HS-27A (cell line): ENCODE measurements at places on chromosomes 4 and X.

DNA sequence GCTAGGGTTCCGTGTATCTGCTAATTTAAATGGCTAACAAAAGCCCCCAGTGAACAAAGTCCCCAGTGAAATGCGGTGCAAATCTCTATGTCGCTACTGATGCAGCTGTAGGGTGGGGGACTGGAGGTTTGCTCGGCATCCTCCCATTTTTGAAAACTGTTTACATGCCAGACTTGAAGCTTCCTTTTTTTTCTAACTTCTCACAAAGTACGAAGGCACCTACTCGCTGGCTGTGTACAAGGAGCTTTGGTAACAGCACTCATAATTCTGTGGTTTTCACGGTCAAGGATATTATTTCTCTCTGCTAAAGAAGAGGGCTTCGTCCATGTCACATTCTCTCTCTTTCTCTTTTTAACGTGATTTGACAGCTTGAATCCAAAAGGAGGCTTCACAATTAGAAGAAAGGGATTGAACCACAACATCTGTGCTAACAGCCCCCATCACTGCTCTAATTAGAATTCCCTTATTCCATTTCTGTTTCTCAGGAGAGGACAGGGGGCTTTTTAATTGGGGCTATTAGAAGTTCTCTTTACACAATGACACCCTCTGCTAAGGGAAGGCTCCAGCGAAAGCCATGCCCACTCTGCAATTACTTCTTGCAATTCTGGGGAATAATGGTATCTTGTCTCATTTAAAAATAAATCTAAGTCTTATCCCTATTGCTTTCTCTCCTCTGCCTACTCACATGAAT, 46.7 kb downstream of the TMEM156 start:
- no peak for DNase-seq

- DNase-seq, result no peak
Observed at GRCh38 chr4:48153791-48154550, 19.9 kb upstream of the TXK start.

- DNase-seq, result no peak
Observed at GRCh38 chr4:12827966-12828365, 656.2 kb downstream of the RAB28 start.

DNA sequence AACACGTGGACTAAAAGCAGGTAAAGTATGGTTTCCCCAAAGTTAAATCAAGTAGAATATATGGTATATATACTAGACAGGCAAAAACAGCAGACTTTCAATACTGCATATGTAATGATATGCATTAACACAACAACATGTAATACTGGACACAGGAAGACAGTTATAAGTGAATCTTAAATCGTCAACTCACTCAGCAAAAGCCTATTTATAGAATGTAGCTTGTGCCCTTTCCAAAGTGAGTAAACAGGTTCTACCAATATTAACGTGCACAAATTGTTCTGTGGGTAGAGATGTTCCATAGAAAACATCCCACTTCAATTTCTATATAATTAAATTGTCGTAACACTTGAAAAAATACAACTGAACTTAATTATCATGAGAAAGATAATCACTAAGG, 30.6 kb downstream of the FAM241A start:
- DNase-seq, result no peak

- no peak for DNase-seq
Observed at GRCh38 chr4:77471821-77472495, 133.7 kb upstream of the CXCL13 start.

DNA sequence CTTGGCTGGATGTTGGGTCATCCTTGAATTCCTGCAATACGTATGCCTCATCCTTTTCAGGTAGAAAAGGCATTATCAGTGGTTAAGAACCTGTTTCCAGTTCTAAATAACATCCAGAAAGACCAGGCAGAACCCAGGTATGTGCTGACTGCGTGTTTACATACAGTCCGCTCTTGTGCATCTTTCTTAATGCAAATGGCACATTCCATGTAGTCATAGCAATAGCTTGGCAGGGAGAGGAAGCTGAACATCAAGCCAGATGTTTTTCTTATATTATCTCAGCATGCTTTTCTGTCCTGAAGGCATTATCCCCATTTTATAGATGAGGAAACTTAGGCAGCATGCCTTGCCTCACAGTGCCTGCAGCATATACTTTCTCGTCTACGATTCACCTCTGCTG, 2.1 kb downstream of the DCLK2 start:
- DNase-seq, result no peak

DNA sequence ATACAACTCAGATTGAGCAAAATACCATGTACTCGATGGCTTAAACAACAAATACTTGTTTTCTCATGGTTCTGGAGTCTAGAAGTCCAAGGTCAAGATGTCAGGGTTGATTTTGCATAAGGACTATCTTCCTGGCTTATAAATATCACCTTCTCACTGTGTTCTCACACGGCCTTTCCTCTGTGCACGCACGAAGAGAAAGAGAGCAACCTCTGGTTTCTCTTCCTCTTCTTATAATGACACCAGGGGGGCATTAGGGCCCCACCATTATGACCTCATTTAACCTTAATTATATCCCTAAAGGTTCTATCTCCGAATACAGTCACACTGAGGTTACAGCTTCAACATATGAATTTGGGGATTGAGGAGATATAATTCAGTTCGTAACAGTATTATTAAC, 504.0 kb downstream of the MAGEE1 start:
- no peak for DNase-seq

GRCh38 chr4:88965053-88965452, 91.9 kb downstream of the FAM13A start:
- no peak for DNase-seq

DNA sequence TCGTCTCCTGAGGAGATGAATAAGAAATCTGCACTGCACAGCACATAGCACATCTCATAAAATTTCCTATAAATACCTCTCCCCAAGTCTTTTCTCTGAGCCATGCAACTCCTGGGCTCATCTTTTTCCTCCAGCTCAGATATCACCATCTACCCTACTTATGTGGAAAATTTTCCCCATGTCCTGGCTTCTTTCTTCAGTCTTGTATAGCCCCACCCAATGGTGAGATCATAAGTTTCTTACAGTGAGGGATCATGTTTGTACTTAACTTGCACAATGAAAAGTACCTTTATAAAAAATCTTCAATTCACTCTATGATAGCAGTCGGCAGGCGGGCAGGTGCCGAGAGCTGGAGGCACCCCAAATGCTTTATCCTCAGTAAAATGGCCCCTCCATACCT, 198.6 kb upstream of the S100G start:
- DNase-seq, result no peak

DNA sequence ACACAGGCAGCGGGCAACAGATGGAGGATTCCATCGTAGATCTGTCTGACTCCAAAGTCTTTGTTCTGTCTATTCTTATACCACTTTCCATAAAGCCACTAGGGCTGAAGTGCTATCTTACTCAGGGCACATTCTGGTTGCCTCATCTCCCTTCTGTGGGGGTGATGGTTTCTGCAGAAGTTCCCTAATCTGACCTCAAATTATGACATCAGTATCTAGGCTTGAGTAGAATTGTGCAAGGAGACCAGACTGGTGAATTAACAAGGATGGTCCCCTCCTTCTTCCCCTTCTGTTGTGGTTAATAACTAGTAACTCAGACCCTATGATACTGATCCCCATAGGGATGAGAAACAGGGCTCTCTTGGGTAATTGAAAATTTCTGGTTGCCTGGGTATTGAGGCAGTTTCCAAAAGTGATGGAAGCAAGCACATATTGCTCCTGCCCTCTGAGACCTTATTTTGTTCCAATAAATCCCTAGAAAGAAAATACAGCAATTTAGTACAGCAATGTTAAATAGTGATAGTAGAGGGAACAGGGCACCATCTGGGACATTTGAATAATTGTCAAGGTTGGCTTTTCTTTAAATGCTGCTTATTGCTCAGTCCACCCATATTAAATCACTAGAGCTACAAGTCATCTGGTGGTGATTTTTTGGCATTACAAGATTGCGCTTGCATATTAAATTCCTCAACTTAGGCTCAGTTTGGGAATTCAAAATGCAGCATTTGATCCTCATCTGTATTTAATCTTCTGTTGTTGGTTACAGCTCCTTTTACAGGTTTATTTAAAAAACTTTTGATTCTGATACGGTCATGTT, 57.3 kb upstream of the AP1S2 start:
- no peak for DNase-seq

DNA sequence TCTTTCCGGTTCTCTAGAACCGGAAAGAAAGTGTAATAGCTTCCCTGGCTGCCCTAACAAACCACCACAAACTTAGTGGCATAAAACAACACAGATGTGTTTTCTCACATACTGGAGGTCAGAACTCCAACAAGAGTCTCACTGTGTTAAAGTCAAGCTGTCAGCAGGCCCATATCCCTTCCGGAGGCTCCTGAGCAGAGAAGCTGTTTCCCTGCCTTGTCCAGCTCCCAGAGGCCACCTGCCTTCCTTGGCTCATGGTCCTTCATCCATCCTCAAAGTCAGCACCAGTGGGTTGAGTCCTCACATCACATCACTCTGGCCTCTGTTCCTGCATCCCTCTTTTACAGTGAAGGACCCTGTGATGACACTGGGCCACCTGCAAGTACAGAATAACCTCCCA, 49.8 kb upstream of the HMX1 start:
- DNase-seq, result no peak

GRCh38 chr4:98345838-98346237, 84.7 kb downstream of the RAP1GDS1 start:
- no peak for DNase-seq

DNA sequence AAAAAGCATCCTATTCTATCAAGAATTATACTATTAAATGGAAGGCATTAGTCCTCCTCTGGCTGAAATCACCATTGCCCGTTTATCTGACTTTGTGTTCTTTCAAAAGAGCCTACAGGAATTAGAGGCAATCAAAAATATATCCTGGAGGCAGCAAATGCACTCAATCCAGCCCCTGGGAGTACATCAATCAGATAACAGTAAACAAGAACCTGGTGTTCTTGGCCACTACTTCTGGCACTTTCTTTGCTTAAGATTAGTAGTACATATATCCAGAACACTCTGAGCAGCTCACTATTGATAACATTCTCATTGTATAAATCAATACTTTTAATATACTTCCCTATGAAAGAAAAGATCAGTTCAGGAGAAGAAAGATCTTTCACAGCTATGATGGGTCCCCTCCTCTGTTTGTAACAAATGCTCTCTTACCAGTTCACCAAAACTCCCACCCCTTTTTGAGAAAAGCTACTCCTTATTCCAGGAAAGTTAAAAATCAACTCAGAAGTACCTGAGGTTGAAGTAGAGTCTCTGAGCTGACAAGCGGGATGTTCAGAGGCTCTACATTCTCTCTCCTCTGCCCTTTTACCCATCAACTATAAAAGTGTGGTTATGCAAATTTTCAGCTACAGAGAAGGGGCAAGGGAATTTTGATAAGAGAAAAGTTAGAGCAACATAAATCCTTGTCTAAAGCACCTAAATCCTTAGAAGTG, 176.0 kb downstream of the COX18 start:
- DNase-seq, result no peak

DNA sequence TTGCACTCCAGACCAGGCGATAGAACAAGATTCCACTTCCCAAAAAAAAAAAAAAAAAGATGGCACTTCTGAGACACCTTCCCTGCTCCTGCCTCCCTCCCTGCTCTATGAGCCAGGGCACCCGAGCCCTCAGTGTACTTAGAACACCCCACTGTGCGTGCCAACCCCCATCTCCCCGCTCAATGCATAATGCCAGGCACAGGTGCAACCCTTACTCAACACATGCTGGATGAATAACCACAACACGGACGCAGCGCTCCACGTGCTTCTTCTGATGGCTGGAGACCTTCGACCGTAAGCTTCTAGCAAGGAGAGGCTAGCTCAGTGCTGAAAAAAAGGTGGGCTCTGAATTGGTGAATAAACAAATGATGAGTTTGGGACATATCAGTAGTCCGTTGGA, 19.9 kb upstream of the IRAK1 start:
- DNase-seq, result no peak

GRCh38 chr4:56937262-56937661, 29.6 kb downstream of the REST start:
- DNase-seq, result peak; percentile 90

DNA sequence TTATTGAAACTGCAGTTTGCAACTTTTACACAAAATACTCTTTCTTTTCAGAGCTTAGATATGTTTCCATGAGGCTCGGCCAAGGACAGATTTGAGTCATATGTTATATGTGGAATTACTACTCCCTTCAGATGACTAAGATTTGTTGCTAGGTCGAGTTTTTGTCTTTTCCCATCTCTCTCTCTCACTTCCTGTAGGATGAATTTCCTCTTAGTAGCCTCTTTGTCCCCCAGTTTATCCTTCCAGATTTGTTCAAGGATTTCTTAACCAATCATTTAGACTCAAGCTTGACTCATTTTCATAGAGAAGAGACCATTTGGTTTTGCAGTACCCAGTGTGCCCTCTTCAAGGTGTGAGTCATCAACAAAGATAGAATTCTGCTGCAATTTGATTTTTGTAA, 209.2 kb downstream of the GLUD2 start:
- no peak for DNase-seq

GRCh38 chr4:36740796-36741310, 459.4 kb downstream of the DTHD1 start:
- DNase-seq, result no peak

DNA sequence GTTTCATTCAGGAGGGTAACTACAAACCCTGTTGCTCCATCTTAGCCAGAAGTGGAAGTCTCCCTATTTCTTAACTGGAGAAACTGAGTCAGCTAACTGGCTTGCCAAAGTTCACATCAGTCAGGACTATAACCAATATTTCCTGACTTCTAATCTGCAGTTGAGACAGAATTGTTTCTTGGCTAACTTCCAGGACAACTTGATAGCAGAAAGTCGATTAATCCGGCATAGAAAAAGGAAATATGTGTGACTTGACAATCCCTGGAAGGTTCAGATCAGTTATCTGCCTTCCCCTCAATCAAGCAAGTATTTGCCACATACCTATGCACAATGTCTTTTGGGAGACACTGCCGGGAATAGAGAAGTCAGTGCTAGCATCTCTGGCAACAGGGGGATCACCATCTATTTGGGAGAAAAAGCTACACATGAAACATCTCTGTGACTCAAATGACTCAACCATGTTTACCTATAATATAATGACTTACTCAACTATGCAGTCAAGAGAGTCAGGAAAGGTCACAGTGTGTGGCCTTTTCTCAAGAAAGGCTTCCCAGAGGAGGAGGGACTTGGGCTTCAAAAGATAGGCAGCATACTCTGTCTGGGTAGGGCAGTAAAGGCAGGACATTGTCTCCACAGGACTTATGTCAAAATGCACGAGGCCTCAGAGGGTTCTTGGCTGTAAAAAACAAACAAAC, 12.4 kb upstream of the LONRF3 start:
- no peak for DNase-seq

DNA sequence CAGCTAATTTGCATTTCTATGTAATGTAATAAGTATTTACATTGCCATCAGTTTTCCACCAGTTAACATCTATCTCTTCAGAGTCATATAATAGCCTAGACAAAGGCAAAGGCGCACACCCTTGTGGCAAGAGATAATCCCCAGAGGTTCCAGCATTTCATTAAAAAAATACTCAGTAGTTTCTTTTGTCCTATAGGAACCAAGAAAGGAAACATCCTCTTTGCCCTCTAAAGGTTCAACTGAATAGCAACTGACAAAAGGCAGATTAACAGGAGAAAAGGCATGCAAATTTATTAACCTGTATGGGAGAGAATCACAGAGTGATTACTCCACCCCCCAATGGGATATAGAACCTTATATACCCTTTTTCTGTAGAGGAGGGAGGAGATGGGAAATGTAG, 48.4 kb downstream of the MAGEB17 start:
- DNase-seq, result no peak

GRCh38 chrX:2385224-2385623, 115.6 kb downstream of the DHRSX start:
- DNase-seq, result no peak

GRCh38 chr4:6561706-6562371, 13.2 kb upstream of the MAN2B2 start:
- DNase-seq, result no peak
